ENCODE measurements at places on chromosomes 4 and X. TPM values are rescaled to one million over a fixed set of nuclear protein-coding genes. Genes with fewer than 3 reads are reported as not detected.

The FAM114A1 gene
- total RNA-seq: 45.7 TPM

The MGAT4D gene
- not detected for total RNA-seq

The SUPT20HL2 gene
- total RNA-seq: 3.2 TPM

The TIGD2 gene
- total RNA-seq: 0.21 TPM

The DCLK2 gene
- 34.2 TPM for total RNA-seq

The NKX1-1 gene
- total RNA-seq: not detected

The ETDB gene
- total RNA-seq: not detected

The PRR32 gene
- not detected for total RNA-seq

The NR3C2 gene
- total RNA-seq: 42.3 TPM

The TENM3 gene
- total RNA-seq: 2.8 TPM

DNA sequence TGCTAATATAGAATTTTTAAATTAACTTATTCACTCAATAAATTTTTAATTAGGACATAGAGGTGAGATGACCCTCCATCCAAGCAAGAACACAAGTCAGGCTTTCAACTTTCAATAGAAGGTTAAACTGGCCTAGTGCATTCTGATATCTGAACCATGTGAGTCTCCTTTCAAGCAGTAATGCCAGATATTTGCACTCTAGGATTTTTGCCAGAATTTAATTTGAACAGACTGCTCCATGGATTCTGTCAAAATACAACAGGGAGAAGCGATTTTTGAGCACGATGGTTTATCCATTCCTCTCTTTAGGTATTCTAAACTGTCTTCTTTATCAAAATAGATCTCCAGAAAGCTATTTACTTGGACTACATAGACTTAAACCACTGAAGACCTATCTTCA lies 72.0 kb upstream of the DCLK2 start:
- no peak for DNase-seq

DNA sequence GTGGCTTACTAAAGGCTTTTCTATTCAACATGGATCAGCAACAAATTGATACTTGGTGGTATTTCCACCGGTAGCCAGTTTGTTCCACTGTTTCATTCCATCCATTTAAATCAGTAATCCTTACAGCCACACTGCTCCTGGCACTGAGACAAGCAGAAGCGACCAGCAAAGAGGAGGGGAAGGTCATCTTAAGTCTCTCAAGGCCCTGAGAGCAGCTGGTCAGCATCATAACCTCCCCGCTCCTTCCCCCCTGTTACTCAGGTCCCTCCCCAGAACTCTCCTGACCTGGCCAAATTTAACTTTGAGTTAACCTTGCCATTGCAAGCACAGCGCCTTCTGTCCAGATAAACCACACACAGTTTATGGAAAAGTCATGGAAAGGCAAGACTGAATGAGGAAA lies 331.3 kb upstream of the KLF3 start:
- no peak for DNase-seq

DNA sequence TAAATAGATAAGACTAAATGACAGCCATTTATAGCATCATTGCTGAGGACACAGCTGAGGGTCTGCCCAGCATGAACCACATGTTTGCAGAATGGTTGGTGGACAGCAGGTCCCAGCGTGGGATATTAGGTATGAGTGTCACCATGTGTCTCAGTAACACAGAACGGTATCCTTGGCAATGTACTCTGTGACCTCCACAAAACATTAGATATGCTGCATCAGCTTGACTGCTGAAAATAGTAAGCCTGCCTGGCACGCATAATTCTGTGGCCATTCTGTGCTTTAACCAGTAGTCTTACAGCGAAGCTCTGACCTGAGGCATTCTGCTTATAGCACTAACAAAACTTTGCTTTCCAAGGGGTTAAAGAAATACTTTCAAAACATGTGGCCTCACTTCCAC lies 32.0 kb downstream of the LIMCH1 start:
- no peak for DNase-seq

GRCh38 chr4:169253113-169253671 lies 17.6 kb downstream of the SH3RF1 start:
- no peak for DNase-seq

- DNase-seq: no peak
Measured at GRCh38 chrX:29148511-29148910, 561.3 kb downstream of the IL1RAPL1 start.

DNA sequence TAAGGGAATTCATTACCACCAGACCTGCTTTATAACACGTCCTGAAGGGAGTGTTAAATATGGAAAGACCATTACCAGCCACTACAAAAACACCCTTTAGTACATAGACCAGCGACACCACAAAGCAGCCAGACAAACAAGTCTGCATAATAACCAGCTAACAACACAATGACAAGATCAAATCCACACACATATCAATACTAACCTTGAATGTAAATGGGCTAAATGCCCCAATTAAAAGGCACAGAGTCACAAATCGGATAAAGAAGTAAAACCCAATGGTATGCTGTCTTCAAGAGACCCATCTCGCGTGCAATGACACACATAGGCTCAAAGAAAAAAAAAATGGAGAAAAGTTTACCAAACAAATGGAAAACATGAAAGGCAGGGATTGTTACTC lies 36.9 kb downstream of the FGF16 start:
- no peak for DNase-seq

DNA sequence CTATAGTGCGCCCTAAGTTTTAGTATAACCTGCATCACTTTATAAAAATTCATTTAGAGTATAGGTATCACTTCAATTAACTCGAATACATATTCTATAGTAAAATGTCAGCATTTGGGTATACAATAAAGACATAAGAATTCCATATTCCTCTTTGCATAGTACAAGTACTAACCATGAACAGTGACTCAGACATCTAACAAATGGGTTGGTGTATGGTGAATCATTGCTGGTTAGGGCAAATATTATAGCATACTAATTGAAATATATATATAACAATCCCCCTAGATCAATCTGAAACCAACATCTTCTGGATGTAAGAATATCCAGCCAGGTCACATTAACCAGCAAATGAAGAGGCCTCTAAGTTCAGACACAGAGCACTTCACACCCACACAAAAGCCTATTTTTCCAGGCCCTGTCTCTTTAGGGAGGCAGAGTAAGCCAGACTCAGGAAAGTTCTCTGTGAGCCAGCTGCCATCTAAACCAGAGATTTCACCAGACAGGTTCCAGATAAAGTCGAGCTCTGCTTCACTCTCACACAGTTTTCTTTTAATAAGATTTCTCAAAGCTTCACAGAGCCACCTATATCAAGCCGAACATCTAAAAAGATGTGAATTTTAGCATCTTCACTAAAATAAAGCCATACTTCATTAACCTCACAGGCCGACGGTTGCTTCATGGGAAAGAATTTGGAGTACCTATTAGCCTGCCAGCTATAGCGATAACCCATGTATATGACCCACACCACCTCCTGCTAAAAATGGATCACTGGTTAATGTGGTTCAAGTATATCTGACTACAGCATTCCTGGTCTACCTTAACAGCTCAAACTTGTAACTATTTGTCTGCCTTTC lies 200.0 kb upstream of the FTHL17 start:
- no peak for DNase-seq

DNA sequence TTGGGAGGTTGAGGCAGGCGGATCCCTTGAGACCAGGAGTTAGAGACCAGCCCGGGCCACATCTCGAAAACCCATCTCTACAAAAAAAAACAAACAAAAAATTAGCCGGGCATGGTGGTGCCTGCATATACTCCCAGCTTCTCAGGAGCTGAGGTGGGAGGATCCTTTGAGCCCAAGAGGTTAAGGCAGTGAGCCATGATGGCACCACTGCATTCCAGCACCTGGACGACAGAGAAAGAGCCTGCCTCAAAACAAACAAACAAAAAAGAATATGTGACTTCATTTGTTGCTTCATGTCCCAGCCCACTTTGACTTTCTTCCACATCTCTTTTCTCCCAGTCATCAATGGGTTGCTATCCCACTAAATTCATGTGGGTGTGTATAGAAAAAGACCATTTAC lies 79.7 kb downstream of the BCOR start:
- no peak for DNase-seq

- no peak for DNase-seq
Measured at GRCh38 chrX:57951666-57952319, 41.5 kb upstream of the ZXDA start.

DNA sequence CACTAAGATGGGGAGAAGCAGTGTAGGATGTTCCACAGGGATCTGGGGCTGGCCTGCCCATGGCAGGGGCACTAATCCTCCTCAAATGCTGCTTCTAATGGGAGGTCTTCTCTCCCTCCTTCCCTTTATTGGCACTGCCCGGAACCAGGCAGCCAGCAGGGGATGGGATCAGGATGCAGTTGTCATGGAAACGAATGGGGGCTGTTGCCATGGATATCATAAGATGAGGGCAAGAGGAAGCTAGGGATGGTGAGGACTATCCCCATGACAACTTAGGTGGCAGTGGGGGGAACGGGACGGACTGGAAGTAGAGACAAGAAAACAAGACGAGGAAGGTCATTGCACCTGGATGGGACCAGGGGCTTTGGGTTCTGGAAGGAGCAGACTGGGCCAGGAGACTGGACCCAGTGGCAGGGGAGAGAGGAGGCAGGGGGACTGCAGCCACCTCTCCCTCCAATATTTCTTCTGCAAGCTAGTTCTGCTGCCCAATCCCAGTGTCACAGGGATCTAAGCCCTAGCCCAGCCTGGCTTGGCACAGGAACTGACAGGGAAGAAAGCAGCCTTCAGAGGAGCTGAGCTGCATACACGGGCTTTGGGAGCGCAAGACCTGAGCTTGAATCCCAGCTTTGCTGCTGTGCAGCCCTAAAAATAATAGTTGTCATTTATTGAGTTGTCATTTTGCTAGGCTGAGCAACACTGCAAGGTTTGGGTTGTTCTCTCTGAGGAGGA lies 19.0 kb downstream of the IQSEC2 start:
- DNase-seq: no peak

GRCh38 chr4:7973545-7973981 lies 33.9 kb upstream of the AFAP1 start:
- no peak for DNase-seq

GRCh38 chrX:124388562-124388961 lies 42.2 kb downstream of the SH2D1A start:
- DNase-seq: no peak

- DNase-seq: no peak
Measured at GRCh38 chr4:12118651-12119213, 690.0 kb upstream of the HS3ST1 start.

DNA sequence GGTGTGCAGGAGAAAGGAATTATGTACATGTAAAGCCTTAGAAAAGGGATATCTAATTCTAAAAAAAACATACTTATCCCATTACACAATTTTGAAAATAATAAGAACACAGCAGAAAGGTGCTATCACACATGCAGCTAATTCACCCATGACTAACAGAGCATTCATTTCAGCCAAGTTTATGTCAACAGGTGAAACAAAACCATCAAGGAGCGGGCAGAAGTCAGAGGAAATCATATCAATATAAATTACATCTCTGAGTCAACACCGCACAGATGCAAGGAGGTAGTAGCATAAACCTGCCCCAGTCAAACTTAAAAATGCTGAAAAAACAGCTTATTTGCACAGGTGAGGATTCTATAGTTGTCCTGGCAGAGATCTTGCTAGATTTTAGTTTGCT lies 197.9 kb downstream of the PRDM5 start:
- DNase-seq: no peak

DNA sequence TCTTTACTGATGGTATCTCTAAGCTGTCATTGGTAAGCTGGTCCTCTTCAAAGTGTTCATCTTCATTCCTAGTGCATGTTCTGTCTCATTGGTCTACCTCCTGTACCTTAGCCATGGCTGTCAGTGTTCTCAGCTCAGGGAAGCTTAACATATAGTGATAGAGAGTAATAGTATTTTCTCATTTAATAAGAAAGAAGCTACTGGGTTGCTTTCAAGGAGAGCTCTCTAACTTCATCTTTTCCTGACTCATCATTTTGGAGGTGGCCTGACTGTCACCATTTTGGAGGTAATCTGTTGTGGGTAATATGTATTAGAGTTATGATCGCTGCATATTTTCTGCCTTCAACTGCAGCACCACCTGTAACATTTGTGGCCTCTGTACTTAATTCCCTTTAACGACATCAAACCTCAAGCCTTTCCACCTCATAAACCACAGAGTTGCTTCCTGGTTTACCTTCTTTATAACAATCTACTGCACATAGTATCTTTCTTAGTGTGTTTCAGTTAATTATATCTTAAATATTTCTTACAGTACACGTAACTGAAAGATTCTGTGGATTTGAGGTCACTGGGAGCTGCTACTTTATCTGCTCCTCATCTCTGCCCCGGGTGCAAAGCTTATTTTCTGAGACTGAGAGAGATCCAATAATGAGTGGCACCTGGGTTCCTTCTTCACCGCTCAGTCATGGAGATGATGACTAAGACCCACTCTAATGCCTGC lies 474.0 kb upstream of the TECRL start:
- DNase-seq: no peak

GRCh38 chrX:40039887-40040286 lies 57.9 kb downstream of the BCOR start:
- DNase-seq: no peak

GRCh38 chrX:19303256-19303880 lies 40.4 kb upstream of the PDHA1 start:
- DNase-seq: peak; percentile 87

DNA sequence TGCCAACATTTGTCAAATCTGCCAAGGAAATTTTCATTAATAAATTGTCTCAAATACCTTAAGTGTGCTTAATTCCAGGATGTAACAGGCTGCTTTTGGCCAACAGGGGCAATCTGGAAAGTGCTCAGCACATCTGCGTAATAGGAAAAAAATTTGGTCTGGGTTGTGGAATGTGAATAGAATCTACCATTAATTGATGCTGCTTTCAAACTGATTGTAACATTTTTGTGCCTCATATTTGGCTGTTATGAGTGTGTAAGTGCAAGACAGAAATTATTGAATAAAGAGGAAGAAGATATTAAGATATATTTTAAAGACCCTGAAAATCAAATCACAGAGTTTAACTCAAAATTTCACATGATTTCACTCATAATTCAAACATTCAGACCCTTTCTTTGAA lies 41.1 kb downstream of the REELD1 start:
- no peak for DNase-seq

DNA sequence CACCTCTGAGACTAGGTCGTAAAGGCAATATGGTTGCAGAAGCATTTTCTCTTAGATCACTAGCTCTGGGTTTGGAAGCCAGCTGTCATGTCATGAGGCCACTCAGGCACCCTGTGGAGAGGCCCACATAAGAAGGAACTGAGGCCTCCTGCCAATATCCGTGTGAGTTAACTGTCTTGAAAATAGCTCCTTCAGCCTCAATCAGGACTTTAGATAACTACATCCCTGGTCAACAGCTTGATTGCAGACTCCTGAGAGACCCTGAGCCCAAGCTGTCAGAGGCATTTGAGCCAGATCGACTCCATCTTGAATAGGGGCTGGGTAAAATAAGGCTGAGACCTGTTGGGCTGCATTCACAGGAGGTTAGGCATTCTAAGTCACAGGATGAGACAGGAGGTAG lies 15.1 kb upstream of the REPS2 start:
- DNase-seq: no peak

Data from ascending aorta (tissue), 2 donors.